ENCODE measurements at places on chromosomes 12 and 14.

DNA sequence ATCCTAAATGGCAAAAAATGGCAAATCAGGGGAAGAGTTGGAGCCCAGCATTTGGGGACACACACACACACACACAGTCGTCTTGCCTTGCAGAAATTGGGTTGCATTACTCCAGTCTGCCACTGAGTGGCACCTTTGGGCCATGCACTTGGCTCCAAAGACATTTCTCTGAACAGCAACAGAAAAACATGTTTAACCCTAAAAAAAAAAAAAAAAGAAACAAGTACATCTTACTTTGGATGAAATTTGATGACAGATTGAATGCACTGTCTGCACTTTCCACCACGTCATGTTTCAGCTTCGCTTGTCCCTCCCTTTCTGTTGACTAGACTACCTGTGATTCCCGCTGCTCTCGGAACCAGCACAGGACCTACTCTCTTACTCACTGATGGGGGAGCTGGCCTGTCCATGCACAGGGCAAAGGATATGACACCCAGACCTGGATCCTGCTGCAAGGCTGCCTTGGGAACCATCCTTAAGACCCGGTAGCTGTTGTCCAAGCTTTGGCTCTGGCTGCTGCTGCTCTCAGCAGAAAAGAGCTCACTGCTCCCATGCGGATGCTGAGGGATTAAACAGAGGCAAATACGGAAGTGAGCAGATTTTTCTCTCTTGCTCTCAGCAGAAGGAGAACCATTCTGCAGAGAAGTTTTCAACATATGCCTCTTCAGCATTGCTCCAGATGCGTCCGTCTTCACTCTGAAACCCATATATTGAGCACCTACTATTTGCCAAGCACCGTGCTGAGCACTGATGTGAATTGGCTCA, 376.8 kb downstream of the DPF3 start:
- DNase-seq: peak; percentile 62

DNA sequence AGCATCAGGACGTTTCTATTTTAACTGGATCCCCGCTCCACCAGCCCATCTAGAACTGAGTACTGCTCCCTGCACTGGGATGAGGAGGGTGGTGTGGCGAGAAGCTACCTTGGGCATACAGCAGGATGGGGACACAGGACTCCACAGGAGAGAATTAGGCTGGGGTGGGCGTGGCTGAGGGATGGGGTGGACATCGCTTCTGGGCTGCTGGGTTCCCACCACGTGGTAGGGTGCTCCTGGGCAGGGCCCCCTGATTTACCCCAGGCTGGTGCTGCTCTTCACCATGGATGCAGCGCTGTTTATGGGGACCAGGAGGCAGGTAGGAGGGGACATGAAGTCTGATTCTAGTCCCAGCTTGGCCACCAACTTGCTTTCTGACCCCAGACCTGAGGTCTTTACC, 41.9 kb downstream of the VDR start:
- no peak for DNase-seq

DNA sequence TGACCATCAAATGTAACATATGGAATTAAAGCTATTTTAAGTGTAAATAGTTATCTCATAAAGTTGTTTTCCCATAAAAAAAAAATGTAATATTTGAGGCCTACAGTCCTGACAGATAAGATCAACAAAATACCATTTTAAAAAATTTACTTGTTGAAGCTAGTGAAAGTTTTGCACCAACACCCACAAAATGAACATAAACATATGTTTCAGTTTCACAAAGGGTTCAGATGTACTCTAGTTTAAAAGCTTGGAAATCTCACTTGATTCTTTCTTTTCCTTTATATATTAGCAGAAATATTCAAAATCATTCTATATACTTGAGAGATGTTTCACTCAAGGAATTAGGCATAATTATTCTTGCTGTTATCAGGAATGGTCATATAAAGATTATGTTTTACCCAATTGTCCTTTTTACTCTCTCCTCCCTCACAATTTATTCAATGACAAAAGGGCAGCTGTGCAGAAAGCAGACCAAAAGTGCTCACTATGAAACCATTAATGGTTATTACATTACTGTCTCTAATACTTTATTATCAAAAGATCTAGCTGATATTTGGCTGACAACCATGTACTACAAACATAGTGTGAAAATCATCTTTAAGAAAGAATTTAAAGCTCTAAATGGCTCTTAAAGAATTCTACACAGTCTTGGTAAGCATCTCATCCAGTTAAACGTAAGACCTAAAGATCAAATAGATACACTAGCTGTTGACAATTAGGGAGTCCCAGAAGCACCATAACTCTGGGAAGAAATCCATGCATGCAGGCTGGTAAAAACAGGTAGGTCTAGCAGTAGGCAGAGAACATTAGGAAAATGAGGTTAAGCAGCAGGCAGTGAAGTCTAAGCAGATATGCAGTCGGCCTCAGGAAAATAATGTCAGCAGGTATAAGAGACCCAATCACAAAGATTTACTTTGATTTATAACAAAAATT, 28.8 kb downstream of the KIF21A start:
- no peak for DNase-seq

DNA sequence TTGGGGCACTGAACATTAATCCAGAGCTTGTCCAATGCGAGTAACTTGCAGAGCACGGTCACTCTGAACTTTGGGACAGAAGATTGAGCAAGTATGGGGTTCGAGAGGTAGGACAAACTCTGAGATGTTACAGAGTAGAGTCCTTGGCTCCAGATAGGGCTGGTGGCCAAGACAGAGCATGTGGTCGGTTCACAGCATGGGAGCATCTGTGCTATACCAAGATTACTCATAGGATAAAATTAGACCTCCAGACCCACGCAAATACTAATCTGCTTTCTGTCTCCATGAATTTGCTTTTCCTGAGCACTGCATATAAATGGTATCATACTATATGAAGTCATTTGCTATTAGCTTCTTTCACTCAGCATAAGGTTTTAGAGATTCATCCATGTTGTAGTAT, 93.4 kb upstream of the TBX5 start:
- no peak for DNase-seq

- no peak for DNase-seq
These were observed 3.8 kb upstream of the MYH7 start for GRCh38 chr14:23439107-23439835.

DNA sequence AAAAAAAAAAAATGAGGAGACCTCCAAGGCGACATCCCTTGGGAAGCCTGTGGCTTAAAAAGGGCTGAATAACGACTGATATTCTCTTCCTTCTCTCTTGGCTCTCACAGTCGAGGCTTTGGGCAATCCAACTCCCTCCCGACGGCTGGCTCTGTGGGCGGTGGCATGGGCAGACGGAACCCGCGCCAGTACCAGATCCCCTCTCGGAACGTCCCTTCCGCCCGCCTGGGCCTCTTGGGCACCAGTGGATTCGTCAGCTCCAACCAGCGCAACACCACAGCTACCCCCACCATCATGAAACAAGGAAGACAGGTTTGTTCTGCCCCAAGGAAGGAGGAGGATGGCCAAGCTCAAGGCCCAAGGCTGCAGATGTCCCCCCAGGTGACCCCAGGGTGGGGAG, 127.8 kb downstream of the GCH1 start:
- no peak for DNase-seq

- DNase-seq: no peak
These were observed 111.4 kb downstream of the DACT1 start for GRCh38 chr14:58749066-58749669.

- no peak for DNase-seq
These were observed 232.9 kb upstream of the CPNE8 start for GRCh38 chr12:39138268-39138667.

DNA sequence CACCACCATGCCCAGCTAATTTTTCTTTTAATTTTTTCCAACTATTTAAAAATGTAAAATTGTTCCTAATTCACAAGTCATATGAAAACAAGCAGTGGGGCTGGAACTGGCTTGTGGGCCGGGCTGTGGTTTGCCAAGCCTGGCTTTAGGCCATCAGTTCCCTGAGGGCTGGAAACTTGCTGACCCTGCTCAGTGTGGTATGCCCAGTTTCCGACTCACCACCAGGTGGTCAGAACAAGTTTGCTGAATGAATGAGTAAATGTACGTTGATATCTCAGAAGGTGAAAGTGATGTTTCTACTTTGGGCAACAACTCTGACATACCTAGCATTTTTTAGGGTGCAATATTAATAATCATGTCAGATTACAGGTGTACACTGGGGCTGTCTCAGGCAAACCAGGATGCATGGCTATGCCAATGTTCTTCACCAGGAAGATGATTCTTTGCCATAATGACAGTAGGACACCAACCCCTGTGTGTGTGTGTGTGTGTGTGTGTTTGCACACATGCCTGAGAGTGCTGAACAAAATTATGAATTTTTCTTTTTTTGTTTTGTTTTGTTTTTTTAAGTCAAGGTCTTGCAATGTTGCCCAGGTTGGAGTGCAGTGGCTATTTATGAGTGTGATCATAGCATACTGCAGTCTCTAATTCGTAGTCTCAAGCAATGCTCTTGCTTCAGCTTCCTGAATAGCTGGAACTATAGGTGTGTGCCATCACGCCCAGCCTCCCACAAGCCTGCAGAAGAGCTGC, 106.1 kb downstream of the PTPN11 start:
- DNase-seq: no peak

- no peak for DNase-seq
These were observed 211.0 kb upstream of the FAR2 start for GRCh38 chr12:28938056-28938455.

DNA sequence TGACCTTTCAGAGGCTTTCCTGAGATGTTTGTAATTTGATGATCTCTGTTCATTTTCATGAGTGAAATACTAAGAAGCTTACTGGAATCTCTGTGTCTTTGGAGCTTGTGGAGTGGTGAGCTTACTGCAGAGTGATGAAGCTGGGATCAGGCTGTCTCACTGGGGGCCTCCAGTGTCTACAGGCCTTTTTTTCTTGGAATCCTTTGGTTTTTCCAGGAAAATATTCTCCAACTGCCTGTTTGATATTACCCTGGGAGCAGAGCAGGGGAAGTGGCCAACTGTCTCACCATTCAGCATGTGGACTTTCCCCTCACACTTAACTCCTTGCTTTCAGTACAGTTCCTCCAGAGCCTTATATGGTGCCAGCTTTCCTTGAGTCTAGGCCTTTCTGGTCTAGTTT, 62.0 kb upstream of the KCNA1 start:
- DNase-seq: no peak

DNA sequence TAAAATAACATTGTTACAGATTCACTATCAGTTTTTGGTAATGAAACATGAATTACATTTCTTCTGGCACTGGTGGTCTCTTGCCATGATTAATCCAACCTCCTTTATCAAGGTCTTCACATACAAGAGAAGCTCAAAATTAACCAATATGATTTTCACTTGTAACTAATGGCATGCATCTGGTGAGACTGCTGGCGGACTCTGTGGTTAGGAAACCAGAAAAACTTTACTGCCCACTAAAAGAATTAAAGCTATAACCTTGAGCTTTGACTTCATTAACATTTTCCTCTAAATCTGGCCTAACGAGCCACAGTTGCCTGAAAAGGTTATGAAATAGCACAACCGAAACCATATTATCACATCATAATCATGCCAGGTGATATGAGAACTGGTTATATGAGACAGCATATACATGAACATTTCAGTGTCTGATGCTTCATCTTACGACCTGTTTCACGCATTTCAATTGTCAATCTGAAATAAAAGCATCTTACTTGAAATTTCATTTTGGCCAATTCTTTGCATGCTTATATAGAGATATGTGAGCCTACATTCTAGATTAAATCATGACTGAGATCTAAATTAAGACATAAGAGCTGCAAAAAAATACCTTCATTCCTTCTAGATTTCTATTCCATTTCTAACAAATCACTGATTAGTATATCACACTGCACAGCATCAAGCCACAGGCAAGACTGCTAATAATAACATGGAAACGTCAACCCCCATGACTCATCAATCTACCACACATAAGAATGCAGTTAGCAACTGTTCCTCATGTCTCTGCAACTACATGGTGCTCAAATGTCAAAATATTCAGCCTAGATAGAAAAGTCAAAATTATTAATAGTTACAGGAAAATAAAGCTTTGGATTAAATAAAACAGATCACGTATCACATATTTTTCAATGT, 89.3 kb downstream of the OSBPL8 start:
- DNase-seq: no peak

- DNase-seq: no peak
These were observed 292.3 kb downstream of the TMEM121 start for GRCh38 chr14:105818712-105819005.

GRCh38 chr14:37262649-37263048, 64.9 kb downstream of the MIPOL1 start:
- DNase-seq: no peak

DNA sequence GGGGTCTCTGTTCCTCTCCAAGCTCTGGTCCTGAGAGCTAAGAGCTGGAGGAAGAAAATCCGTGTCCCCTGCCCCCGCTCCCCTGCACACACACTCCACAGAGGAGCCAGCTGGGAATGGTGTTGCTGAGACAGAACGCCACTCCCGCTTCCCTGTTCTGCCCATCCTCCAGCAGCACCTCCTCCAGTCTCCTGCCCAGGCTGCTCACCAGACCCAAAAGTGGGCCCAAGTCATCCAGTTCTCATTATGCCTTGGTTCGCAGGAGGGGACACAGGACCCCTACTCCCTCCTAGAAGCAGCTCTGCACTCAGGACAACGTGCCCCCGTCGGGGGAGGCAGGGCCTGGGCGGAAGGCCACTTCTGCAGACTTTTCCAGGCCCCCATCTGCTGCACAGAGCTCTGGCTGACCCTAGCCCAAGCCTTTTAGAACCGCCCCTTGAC, 830 bp upstream of the TRMT61A start:
- DNase-seq: no peak

Measured in stimulated activated naive CD4-positive, alpha-beta T cell treated with Interleukin-2 at 50 U/mL for 16 hours (primary cell).